Naive B cell (primary cell): ENCODE measurements at places on chromosomes 5 and 9.

- no peaks in the 10 kb centered on the region for H3K4me1 ChIP-seq
- no peak for DNase-seq
- H3K4me3 ChIP-seq, result no peak overlapping the region
- H3K27ac ChIP-seq, result no peak overlapping the region
- H3K27me3 ChIP-seq, result peaks cover 6% of the 10 kb centered on the region
These were observed 13.2 kb upstream of the CCL21 start for GRCh38 chr9:34723141-34723540.

GRCh38 chr5:129905473-129906176 is 1.4 kb downstream of the CHSY3 start:
- H3K36me3 ChIP-seq, result peaks cover 17% of the 10 kb centered on the region
- H3K4me3 ChIP-seq, result peak overlapping the region; percentile 87
- H3K27me3 ChIP-seq, result peaks cover 44% of the 10 kb centered on the region

- no peak overlapping the region for H3K27ac ChIP-seq
- DNase-seq, result no peak
- peaks cover 43% of the 10 kb centered on the region for H3K27me3 ChIP-seq
- H3K4me3 ChIP-seq, result no peak overlapping the region
These were observed 71.8 kb upstream of the SIMC1 start for GRCh38 chr5:176166427-176166826.

DNA sequence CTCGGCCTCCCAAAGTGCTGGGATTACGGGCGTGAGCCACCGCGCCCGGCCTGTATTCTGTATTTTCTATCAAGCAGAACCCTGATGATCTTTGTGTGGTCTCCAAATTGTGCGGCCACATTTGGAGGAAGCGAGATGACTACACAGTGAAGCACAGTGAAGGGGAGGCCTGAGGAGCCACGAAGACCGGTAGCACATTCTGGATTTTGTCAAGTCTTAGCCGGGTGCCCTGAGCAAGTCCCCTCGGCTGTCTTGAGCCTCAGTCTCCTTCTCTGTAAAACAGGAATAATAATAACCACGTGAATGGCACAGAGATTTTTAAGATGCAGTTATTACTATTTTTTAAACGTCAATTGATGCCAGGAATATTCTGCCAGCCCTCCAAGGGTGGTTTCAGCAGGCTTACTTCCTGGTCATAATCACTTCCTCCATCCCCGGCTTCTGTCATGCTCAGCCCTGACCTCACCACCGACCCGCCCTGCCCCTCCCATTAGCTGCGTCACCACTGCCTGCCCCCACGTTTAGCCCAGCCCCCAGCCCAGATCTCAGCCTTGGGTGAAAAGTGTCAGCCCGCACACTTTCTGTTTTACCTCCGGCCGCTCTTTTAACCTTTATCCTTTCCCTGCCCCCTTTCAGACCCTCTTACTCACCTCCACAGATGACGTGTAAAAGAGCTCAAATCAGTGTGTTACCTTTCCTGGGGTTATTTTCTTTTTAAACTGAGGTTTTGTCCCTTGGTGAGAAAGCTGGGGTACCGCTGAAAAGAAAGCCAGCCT is 27.0 kb upstream of the ERGIC1 start:
- peak; percentile 86 for DNase-seq
- no peaks in the 10 kb centered on the region for H3K36me3 ChIP-seq
- H3K27me3 ChIP-seq, result no peaks in the 10 kb centered on the region
- H3K4me1 ChIP-seq, result peaks cover 12% of the 10 kb centered on the region
- peak overlapping the region; percentile 88 for H3K4me3 ChIP-seq

DNA sequence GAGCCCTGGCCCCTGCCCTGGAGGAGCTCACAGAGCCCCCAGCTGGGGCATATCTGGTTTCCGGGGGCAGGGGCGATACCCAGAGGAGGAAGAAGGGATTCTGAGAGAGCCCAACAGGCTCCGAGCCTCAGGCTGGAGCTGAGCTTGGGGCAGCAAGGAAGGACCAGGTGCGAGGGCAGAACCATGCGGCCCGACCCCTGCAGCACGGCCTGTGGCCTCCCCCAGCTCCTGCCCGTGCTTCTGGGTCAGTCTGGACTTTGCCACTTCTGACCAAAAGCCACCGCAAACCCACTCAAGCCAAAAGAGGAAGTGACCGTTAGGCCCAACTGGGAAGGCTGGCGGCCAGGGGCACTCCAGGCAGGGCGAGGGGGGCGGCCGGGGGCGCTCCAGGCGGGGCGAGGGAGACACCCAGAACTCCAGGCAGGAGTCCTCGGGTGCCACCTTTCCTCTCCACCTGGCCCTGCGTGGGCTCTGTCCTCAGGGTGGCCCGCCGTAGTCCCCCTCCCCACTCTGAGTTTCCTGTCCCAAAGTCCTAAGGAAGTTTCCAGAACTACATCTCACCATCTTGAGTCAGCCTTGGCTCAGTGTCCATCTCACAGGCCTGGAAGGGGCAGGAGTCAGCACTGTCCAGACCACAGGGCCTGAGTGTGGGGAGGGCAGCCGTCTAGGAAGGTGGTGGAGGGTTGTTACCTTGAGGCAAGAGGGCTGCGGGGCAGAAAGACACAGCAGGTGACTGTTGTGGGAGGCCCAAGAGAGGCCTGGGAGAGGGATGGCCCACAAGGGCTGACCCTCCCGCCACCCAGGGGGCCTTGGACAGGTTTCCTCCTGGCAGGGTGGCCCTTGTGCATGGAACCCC is 946 bp upstream of the LTC4S start:
- no peak for DNase-seq
- H3K36me3 ChIP-seq, result no peaks in the 10 kb centered on the region
- H3K4me1 ChIP-seq, result peaks cover 35% of the 10 kb centered on the region
- H3K4me3 ChIP-seq, result no peak overlapping the region
- peak overlapping the region; percentile 76 for H3K27ac ChIP-seq
- no peaks in the 10 kb centered on the region for H3K27me3 ChIP-seq

DNA sequence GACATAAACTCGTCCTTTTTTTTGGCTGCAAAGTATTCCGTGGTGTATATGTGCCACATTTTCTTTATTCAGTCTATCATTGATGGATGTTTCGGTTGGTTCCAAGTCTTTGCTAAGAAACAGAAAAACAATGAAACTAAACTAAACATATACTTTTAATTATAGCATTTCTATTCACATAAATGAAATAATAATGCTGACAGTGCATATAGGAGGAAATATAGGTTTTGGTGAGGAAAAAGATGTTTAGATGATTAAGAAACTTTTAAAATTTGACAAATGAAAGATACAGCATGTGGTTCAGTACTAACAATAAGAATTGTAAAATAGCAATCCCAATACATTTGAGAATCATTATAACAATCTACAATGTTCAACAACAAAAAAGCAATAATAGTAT is 1094.5 kb upstream of the CDH6 start:
- H3K4me1 ChIP-seq, result no peaks in the 10 kb centered on the region
- H3K27ac ChIP-seq, result no peak overlapping the region
- no peak overlapping the region for H3K4me3 ChIP-seq
- DNase-seq, result no peak

DNA sequence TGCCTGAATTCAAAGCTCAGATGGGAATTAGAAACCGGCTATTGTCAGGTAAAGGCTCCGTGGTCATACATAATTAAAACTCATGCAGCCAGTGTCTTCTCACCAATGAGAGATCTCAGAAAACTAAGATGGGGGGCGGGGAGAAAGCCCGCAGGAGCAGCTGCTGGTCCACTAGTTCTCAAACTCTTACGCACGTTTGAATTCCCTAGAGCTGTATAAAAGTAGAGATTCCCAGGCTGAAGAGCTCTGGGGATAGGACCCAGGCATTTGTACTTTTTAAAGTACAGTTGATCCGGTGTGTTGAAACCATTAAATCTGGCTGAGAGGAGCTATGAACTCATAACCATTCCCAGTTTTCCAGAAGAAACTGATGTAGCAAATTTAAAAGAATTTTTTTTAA is 68.5 kb downstream of the FRMD3 start:
- no peak for DNase-seq
- no peak overlapping the region for H3K4me3 ChIP-seq
- no peaks in the 10 kb centered on the region for H3K27me3 ChIP-seq
- peaks cover 8% of the 10 kb centered on the region for H3K36me3 ChIP-seq
- no peak overlapping the region for H3K27ac ChIP-seq
- H3K4me1 ChIP-seq, result peaks cover 15% of the 10 kb centered on the region

DNA sequence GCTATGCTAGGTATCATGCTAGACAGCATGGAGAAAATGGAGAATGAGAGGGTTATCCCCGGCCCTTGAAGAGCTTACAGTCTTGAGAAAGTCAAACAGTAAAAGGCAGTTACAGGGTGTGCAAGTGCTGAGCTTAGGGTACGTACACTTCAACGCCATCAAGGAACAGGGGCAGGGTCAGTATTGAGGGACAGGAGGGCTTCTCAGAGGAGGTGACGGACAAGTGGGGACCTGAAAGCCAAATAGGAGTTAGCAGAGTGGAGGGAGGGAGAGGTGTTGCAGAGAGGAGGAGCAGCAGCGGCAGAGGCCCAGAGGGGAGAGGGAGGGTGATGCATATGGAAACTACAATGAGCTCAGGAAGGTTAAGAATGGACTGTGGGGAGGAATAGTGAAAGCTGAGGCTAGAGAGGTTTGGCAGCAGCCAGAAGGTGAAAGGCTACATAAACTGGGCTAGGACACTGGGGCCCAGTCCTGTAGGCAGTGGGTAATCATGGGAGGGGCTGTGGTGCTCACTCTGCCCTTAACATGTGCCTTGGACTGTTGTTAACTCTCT is 88.0 kb downstream of the NRG2 start:
- peaks cover 42% of the 10 kb centered on the region for H3K27me3 ChIP-seq
- DNase-seq, result no peak
- H3K4me1 ChIP-seq, result no peaks in the 10 kb centered on the region
- no peaks in the 10 kb centered on the region for H3K36me3 ChIP-seq
- no peak overlapping the region for H3K27ac ChIP-seq

- no peaks in the 10 kb centered on the region for H3K36me3 ChIP-seq
- no peaks in the 10 kb centered on the region for H3K4me1 ChIP-seq
- H3K27ac ChIP-seq, result no peak overlapping the region
- no peaks in the 10 kb centered on the region for H3K27me3 ChIP-seq
These were observed 269.6 kb downstream of the PSAT1 start for GRCh38 chr9:78566521-78566920.

DNA sequence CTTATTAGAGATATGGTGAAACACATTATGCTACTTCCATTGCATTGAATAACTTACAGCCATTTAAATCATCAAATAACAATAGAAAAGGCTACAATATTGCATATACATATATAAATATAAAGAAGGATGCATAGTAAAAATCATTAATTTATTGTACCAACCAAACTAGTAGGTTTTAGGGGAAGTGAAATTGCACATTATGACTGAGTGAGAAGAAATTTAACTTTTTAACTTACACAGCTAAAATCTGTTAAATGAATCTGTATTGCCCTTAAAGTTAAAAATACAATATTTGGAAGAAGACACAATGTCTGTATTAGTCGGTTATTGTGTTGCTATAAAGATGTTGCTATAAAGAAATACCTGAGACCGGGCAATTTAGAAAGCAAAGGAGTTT is 2073.7 kb upstream of the ACO1 start:
- no peaks in the 10 kb centered on the region for H3K27me3 ChIP-seq
- no peaks in the 10 kb centered on the region for H3K4me1 ChIP-seq
- no peaks in the 10 kb centered on the region for H3K36me3 ChIP-seq
- no peak for DNase-seq
- no peak overlapping the region for H3K4me3 ChIP-seq
- no peak overlapping the region for H3K27ac ChIP-seq

DNA sequence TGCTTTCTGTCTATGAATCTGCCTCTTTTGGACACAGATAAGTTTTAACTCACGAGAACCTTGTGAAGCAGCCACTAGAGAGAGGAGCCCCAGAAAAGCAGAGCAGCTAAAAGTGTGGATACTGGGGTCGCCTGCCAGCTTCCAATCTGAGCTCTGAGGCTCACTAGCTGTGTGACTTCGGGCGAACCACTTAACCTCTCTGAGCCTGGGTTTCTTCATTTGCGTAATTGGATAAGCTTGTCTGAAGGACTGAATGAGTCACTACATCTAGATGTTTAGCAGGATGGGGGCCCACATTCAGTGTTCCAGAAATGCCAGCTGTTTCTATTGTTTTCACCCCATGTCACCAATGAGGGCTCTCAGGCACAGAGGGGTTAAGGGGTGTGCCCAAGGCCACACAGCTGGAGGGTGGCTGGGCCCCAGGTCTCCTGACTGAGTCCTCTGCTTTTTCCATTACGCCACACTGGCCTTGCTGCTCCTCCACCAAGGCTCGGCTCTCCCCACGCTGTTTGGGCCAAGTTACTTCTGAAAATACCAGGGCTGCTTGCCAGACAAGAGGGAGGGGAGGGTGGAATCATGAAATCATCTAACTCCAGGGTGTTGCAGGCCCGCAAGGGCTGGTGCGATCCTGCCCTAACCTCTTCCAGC is 36.2 kb downstream of the SH3PXD2B start:
- no peaks in the 10 kb centered on the region for H3K36me3 ChIP-seq
- no peak overlapping the region for H3K4me3 ChIP-seq
- H3K27me3 ChIP-seq, result peaks cover 8% of the 10 kb centered on the region

GRCh38 chr5:120535900-120536299 is 71.8 kb downstream of the PRR16 start:
- no peaks in the 10 kb centered on the region for H3K27me3 ChIP-seq
- no peak overlapping the region for H3K27ac ChIP-seq
- H3K4me1 ChIP-seq, result no peaks in the 10 kb centered on the region
- no peak for DNase-seq
- no peaks in the 10 kb centered on the region for H3K36me3 ChIP-seq
- H3K4me3 ChIP-seq, result no peak overlapping the region
